ENCODE measurements at places on chromosomes 2 and 18.
A peak's percentile ranks its signal among the peaks of the same experiment; 100 is the strongest.

GRCh38 chr2:188207554-188207953 is 84.1 kb upstream of the GULP1 start:
- no peak for DNase-seq

DNA sequence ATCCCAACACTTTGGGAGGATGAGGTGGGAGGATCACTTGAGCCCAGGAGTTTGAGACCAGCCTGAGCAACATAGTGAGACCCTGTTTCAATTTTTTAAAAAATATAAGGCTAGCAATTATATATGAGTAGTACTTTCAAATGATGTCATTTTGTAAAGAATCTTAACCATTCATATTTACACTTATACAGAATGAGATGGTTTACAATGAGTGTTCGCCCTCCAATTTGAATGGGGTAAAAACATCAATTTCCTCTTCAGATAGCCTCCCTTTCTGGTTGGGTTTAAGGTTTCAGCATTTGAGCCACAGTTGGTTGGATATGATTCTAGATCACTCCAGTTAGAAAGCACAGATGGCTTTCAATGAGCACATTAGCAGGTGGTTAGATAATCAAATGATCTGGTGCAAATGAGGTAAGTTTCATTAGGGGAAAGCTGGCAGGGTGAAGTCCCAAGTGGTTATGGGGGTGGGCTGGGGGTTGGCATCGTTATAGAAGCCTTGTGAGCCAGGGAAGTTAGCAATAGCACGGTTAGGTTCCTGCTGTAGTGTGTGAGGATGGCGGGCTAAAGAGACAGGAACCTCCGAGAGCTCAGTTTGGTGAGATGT is 63.9 kb downstream of the TRPM8 start:
- no peak for DNase-seq

GRCh38 chr2:85754313-85755095 is 713 bp downstream of the ATOH8 start:
- no peak for DNase-seq

DNA sequence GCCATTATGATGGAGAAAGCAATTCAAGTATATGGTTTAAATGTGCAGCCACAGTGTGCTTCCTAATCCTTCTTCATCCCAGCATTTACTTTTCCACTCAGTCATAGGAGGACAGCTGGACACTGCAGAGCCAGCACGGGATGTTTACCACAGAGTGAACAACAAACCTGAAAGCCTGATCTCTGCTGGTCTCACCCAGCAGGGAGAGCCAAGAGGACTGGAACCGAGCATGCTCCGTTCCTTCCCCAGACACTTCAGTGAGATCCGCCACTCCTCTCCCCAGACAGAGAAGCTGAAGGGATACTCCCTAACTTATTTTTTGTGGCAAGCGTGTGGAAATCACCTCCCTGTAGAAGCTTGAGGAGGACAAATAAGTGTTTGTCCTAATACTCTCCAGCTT is 23.2 kb upstream of the GORASP2 start:
- DNase-seq = no peak

DNA sequence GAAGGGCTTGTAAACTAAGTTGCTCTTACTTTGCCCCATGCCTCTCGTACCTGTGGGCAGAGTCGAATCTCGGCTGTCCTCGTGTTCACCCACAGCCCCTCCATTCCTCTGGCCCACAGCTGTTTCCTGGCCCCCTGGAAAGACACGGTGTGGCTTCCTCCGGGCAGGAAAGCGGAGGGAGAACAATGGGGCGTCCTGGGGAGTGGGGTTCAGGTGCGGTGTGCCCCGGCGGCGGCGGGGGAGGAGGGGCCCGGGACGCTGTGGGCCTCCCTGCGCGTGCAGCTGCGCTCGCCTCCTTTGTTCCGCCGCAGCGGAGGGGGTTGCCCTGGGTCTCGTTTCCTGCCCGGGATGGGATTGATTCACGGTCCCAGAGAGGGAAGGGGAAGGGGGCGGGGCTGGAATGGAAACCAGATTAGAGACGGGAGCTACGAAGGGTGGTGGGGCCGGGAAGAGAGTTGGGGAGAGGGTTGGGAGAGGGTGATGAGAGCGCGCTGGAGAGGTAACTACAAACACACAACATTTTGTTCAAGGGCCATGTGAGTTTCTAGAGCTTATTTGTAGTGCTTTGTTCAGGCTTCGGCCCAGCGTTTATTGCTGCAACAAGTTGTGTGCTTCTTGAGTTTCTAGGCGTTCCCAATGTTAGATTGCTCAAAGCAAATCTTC is 796 bp downstream of the MYO1B start:
- DNase-seq = peak; percentile 78

DNA sequence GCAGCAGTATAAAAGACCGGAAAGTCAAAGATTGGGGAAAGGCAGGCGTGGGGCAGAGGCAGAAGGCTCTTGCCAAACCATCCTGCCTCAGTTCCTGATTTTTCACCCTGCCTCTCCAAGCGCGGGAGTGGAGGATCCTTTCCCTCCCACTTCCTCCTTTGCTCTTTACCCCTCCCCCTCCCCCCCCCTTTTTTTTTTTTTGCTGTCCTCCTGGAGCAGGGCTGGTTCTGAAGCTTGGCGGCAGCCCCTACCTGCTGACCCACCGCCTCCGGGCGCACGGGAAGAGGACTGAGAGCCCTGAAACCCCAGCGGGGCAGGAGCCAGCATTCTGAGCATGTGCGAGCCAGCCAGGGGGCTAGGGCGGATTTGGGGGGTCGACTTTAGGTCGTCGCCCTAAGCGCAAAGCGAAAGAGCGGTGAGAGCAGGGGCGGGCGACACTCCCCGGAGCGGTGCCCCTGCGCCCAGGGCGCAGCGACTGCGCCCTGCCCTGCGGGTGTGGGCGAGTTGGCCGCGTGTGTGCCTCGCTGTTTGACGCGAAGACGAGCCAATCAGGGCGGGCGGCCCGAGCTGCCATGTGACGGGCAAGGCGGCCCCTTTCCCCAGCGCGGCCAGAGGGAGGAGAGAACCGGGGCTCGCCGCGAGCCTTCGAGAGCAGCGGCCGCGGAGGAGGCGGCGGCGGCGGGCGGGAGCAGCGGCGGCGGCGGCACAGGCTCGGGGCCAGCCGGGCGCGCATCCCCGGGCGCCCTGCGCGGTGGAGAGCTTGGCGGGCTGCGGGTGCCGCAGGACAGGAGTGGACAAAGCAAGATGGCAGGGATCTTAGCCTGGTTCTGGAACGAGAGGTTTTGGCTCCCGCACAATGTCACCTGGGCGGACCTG is at the start of gene CERS6:
Gene CERS6 (plus strand): TSS at position 628 of the 876 bp plus-strand sequence. CDS start 177 bp downstream, at position 805.
- peak; percentile 94 for DNase-seq

DNA sequence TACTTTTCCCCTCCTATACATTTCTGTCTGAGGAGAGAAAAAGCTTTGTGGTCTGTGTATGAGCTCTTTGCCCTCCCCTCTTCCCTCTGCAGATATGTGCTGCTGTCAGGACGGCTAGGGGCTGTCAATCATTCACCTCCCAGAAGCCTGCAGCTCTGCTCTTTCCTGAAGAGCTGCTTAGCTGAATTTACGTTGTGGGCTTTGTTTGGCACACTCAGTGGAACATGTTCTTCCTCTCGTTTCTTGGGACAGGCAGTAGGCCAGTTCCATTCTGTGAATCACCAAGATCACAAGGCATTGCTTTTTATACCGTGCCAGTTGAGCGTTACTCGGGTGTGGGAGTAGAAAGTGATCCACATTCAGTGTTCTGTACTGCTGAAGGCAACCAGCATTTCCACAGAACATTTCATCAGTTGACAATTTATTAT is 136.7 kb downstream of the LAMA3 start:
- peak; percentile 91 for DNase-seq
